ENCODE measurements at places on chromosomes 6 and 20. TPM values are rescaled to one million over a fixed set of nuclear protein-coding genes. Genes with fewer than 3 reads are reported as not detected.

The CLIC5 gene
- total RNA-seq: 2.6 TPM

The ABCC10 gene
- 52.1 TPM for total RNA-seq

The PROCR gene
- 0.41 TPM for total RNA-seq

The PSMA7 gene
- 321 TPM for total RNA-seq

The ANKEF1 gene
- total RNA-seq: 2.4 TPM

The CDSN gene
- not detected for total RNA-seq

The RSPH9 gene
- 0.11 TPM for total RNA-seq

The SLC35D3 gene
- not detected for total RNA-seq

The HINT3 gene
- total RNA-seq: 8.8 TPM

The LAMA2 gene
- total RNA-seq: 1.4 TPM

The PCK1 gene
- not detected for total RNA-seq

The PBOV1 gene
- total RNA-seq: not detected

The TPD52L1 gene
- total RNA-seq: not detected

The HDGFL1 gene
- not detected for total RNA-seq

The EYA2 gene
- not detected for total RNA-seq

The TRIM40 gene
- total RNA-seq: not detected

The DDAH2 gene
- 12.2 TPM for total RNA-seq

The ADGRB3 gene
- total RNA-seq: not detected

The VWA7 gene
- total RNA-seq: 4.9 TPM

The HTR1B gene
- not detected for total RNA-seq

The RAD21L1 gene
- not detected for total RNA-seq

The RPN2 gene
- total RNA-seq: 241 TPM

The SYNCRIP gene
- 141 TPM for total RNA-seq

The PRDM13 gene
- not detected for total RNA-seq

The RUNX2 gene
- 39.3 TPM for total RNA-seq

The LEMD2 gene
- 71.8 TPM for total RNA-seq

The EYA4 gene
- total RNA-seq: not detected

The PPP1R3G gene
- total RNA-seq: not detected

The TSBP1 gene
- total RNA-seq: not detected

The MAN1A1 gene
- total RNA-seq: 24.2 TPM

The CD164 gene
- 270 TPM for total RNA-seq

The RIMS4 gene
- total RNA-seq: not detected

The WFDC5 gene
- not detected for total RNA-seq

The SLC25A27 gene
- total RNA-seq: not detected

The TTK gene
- 31.6 TPM for total RNA-seq

The NOX3 gene
- total RNA-seq: not detected

The ESR1 gene
- 0.23 TPM for total RNA-seq

The ADA gene
- total RNA-seq: 85.7 TPM

The SOBP gene
- 0.14 TPM for total RNA-seq

The GMPR gene
- total RNA-seq: 1.1 TPM

The KHDRBS2 gene
- not detected for total RNA-seq

The C20orf141 gene
- not detected for total RNA-seq

The PAX1 gene
- not detected for total RNA-seq

The SPATA2 gene
- total RNA-seq: 7.7 TPM

The GJA10 gene
- not detected for total RNA-seq

The HACE1 gene
- 13.1 TPM for total RNA-seq

The COX4I2 gene
- total RNA-seq: not detected

The C20orf204 gene
- 5.3 TPM for total RNA-seq

The COL9A3 gene
- 1.1 TPM for total RNA-seq

The CLDN20 gene
- not detected for total RNA-seq

The ADGRG6 gene
- not detected for total RNA-seq

The GGTLC1 gene
- not detected for total RNA-seq

All from T-helper 2 cell treated with Interferon-gamma antibody and Interleukin-4, amounts not matched to agents 100 ng/mL and 5 ng/mL, for 36 hours (primary cell).